Stimulated activated CD4-positive, alpha-beta T cell treated with anti-CD3 and anti-CD28 coated beads, Interleukin-1b, Interleukin-23, amount 100 ng/mL, for 24 hours (primary cell): ENCODE measurements at places on chromosomes 1 and 21.

- DNase-seq: no peak
Observed at GRCh38 chr1:31802190-31803150, 13.4 kb downstream of the SPOCD1 start.

DNA sequence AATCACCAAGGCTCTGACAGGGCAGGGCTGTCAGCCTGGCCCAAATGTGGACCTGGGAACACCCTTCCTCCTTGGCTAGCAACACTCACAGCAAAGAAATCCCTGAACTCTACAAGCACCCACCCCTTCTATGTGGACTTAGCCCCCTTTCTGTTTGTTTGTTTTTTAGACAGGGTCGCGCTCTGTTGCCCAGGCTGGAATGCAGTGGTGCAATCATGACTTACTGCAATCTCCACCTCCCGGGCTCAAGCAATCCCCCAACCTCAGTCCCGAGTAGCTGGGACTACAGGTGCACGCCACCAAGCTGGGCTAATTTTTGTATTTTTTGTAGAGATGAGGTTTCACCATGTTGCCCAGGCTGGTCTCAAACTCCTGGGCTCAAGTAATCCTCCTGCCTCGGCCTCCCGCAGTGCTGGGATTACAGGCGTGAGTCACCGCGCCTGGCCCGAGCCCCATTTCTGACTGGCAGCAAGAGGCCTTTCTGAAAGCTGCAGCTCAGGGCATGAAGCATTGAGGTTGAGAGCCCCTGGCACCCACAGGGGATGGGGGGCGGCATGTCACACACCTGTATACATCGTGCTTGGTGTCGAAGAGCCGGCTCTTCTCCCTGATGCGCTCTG, 16.2 kb downstream of the RIPK4 start:
- DNase-seq: no peak

DNA sequence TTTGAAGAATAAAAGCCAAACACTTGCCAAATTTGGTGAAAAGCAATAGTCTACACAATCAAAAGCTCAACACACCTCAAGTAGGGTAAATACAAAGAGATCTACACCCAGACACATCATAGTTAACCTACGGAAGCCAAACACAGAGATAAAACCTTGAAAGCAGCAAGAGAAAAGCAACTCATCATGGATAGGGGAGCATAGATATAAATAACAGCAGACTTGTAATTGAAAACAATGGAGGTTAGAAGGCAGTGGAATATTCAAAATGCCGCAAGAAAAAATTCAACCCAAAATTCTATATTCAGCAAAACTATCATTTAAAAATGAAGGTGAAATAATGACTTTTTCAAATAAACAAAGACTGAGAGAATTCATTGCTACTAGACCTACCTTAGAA, 105.1 kb downstream of the ITSN1 start:
- no peak for DNase-seq

GRCh38 chr1:198272492-198272891, 115.7 kb downstream of the NEK7 start:
- DNase-seq: no peak

DNA sequence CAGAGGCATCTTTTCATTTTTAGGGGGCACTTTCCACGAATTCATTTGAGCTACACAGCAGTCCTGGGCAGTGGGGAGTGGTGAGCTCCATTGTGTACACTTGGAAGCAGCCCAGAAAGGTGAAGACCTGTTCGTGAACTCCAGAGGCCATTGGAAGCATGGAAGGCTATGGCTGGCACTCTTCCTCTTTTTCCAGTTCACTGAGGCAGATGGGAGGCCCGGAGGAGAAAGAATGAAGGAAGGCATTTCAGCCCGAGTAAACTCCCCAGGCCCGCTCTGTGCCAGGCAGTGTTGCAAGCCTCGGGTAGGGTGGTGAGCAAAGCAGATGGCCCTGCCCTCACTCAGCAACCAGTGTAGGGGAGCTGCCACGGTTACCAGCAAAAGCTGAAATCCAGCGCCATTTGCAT, 673 bp upstream of the DHCR24 start:
- DNase-seq: no peak

DNA sequence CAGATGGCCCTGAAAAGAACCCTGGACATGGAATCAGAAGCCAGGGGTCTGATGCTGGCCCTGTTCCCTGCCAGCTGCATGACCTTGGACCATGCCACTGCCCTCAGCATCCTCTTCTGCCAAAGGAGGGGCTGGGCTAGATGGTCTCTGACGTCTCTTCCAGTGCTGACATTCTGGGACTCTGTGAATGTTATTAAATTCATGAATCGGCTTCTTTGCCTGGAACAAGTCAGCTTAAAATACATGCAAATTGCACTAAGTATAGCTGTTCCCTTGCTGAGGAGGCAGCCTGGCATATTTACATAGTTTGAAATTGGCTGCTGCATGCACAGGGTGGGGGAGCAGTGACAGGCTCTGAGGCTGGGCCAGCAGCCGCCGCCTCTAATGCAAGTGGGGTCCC, 23.8 kb downstream of the KCNA2 start:
- DNase-seq: no peak
